ENCODE measurements at places on chromosomes 1 and 21.

GRCh38 chr1:153945795-153946621 lies 510 bp downstream of the DENND4B start:
- peak; percentile 72 for DNase-seq

GRCh38 chr1:37479255-37480124 lies 5.1 kb downstream of the ZC3H12A start:
- peak; percentile 85 for DNase-seq

DNA sequence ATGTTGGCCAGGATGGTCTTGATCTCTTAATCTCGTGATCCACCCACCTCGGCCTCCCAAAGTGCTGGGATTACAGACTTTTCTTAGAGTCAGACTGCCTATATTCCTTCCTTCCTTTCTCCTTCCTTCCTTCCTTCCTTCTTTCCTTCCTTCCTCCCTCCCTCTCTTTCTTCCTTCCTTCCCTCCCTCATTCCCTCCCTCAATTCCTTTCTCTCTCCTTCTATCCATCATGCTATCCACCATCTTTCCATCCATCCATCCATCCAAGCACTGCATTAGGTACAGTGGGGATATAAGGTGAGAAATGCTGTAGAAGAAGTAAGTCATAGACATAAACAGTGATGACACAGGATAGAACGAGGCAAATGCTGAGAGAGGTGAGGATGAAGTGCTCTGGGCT lies 13.2 kb downstream of the LAMC2 start:
- DNase-seq = no peak

DNA sequence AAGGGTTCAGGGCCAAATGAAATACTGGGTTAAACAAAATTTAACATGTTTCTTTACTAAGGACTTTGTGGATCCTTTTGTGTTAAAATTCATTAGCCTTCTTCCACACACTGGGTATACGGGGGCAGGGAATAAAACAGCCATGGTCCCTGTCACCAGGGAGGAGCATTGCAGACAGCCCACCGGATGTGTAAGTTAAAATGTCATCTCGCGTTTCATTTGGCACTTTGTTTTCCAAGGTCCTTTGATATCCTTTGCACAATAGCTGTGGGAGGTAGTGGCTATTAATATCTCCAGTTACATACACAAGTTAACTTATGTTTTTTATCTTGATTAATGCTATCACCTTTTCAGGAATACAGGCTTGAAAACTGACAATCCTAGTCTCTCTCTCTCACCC lies 172.7 kb downstream of the BARHL2 start:
- no peak for DNase-seq

- DNase-seq = no peak
Measured at GRCh38 chr1:3192825-3193224, 123.8 kb downstream of the PRDM16 start.

GRCh38 chr1:182444497-182444896 lies 5.4 kb upstream of the RGSL1 start:
- DNase-seq = no peak

- DNase-seq = no peak
Measured at GRCh38 chr21:26003404-26003803, 167.2 kb downstream of the APP start.

DNA sequence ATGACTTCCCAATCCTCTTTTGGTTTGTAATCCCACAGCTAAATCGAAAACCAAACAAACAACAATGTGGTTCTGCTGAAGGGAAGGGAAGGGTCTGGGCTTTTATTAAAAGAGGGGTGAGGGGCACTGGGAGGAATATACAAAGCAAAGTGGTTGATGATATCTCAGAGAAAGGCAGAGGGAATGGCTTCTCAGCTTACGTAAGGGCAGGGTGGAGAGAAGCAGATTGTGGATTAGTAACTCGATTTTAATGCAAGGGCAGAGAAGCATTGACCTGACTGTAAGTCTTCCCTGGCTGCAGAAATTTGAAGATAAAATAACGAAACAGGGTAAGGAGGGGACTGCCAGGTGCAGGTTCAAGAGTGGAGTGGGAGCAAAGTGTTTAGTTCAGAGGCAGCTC lies 438.2 kb upstream of the LRRC7 start:
- no peak for DNase-seq
